Stomach (tissue), 19 donors: ENCODE measurements at places on chromosomes 4 and X.
A peak's percentile ranks its signal among the peaks of the same experiment; 100 is the strongest.

DNA sequence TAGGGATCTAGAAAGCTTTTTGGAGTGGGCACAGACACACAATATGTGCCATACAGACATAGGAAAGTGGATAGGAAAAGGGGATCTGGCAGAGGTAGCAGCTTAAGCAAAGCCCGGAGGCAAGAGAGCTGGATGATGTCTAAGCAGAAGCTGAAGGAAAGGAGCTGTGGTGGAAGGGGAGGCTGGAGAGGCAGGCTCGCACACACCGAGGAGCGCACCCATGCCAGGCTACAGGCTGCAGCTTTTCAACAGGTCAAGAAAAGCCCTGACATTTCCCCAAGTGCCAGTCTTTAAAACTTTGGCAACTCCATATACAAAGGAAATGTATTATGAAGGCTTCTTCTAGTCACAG, 67.4 kb downstream of the SOWAHB start:
- no peak for DNase-seq

DNA sequence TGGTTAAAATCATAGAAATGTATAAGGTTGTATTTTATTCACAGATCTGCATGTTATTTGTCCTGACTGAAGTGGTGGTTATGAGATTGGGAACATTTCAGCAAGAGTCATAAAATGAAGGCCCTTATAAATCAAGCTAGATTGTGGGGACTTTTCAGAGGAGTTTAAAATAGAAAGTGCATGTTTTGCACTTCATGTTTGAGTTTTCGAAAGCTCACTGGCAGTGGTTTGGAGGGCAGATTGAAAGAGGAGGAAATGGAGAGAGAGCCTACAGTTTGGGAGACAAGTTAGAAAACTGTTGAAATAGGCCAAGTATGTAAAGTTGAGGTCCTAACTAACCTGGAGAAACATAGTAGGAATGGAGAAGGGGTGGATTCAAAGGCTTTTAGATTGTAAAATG, 124.9 kb downstream of the KDM6A start:
- DNase-seq, result no peak

- no peak for DNase-seq
These were observed 519.6 kb downstream of the IQCM start for GRCh38 chr4:149296084-149296483.

GRCh38 chrX:16807976-16808542, 21.8 kb downstream of the TXLNG start:
- DNase-seq, result peak; percentile 41

- DNase-seq, result no peak
These were observed 23.3 kb downstream of the SLC9A7 start for GRCh38 chrX:46735622-46736021.

GRCh38 chr4:80101071-80101791, 28.2 kb upstream of the ANTXR2 start:
- no peak for DNase-seq

DNA sequence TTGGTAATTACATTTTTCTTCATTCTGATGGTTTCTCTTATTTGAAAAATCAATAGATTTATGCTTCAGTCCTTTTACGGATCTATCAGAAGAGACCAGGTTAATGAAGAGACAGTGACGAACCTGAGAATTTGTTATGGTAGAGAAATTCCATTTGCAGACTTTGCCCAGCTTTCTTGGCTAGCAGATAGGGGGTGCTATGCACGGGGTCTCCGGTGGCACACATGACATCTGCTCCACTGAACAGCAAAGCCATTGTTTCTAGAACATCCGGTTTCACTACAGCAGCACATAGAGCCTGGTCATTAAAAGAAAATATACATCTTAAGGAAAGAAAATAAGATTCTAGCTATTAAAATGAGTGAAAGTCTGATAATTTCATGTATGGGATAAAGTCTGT, 85.1 kb downstream of the ARAP2 start:
- no peak for DNase-seq

GRCh38 chrX:49041744-49042580, 1.2 kb downstream of the TFE3 start:
- no peak for DNase-seq

- no peak for DNase-seq
These were observed 38.5 kb downstream of the GPM6A start for GRCh38 chr4:175773566-175773965.

- DNase-seq, result no peak
These were observed 41.2 kb downstream of the NCAPG start for GRCh38 chr4:17851959-17852358.

GRCh38 chr4:1376391-1376840, 29.4 kb downstream of the UVSSA start:
- DNase-seq, result no peak

DNA sequence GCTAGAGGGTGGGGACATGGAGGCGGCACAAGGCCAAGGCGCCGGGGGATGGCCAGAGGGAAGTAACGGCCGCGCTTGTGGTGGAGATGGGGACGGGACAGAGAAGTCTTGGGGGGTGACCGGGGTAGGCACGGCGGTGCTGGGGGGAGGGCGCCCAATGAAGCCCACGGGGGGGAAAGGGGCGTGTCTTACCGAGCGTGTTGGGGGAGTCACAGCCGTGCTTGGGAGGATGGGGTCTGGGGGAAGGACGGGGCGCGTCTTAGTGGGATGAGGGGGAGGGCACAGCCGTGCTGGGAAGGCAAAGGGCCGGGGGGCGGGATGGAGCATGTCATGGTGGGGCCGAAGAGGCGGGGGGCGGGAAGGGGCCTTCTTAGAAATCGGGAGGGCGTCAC, 952 bp downstream of the ARSD start:
- peak; percentile 89 for DNase-seq

DNA sequence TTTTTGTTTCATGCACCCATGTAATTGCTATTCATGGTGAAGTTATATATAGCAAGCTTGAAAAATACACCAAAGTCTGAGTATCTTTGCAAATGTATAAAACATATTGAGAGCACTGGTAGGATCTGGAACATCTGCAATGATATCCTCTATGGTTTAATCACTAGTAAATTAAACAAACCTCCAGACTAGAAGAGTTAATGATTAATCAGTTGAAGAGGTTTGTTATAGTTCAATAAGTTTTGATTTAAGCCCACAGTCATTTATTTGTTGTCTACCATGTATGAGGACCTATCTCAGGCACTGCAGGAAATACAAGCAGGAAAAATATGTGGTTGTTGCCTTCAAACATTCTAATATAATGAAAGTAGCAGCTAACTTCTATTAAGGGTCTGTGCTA, 16.5 kb downstream of the CYBB start:
- DNase-seq, result no peak

DNA sequence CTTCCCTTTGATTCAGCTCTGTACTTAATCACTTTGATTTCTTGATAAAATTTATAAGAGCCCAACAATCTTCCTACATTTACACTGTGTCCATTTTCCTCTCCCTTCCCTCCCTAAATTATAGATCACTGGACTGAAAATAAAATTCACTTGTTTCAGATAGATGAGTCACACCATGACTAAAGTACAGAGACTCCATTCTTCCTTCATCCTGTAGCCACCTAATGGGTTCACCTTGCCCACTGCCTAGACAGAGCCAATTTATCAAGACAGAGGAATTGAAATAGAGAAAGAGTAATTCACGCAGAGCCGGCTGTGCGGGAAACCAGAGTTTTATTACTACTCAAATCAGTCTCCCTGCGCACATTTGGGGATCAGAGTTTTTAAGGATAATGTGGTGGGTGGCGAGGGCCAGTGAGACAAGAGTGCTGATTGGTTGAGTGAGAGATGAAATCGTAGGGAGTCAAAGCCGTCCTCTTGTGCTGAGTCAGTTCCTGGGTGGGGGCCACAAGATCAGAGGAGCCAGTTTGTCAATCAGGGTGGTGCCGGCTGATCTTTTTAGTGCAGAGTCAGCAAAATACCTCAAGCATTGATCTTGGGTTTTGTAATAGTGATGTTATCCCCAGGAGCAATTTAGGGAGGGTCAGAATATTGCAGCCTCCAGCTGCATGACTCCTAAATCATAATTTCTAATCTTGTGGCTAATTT, 71.3 kb upstream of the MED14 start:
- no peak for DNase-seq

GRCh38 chrX:119690921-119691716, 1.8 kb downstream of the SEPTIN6 start:
- no peak for DNase-seq

DNA sequence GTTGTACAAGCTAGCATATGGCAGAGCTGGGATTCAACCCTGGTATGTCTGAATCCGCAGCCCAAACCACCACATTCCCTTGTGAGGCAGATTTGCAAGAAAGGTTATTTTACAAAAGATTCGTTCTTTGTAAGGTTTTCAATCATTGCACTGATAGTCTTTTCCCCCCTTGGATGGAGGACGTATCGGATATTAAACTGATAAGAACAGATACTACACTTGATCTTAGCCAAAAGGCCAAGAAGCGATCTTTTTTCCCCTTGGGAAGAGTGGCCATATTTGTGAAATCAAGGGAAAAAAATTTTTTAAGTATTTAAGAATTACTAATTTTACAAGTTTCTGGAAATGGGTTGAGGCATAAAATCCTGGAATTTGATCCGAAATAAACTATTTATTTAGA, 34.4 kb upstream of the MSMO1 start:
- peak; percentile 51 for DNase-seq

DNA sequence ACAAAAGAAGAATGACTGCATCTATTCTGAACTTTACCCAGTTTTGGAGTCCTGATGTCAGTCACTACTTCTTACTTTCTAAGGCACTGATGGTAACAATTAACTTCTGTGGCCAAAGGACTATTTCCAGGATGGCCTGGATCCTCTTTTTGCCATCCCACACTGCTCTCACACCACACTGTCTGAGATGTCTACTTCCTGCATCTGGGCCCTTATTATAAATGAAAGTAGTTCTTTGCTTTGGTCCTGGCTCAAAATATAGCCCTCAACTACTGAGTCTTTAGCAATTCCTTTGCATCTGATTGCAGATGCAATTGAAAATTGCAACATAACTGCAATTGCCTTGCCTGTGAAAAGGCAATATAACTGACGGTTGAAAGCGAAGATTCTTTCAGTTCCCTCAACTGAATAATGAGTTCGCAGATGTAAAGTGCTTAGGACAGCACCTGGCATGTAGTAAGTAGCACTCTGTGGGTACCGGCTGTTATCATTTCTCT, 44.2 kb downstream of the COQ2 start:
- DNase-seq, result no peak

GRCh38 chr4:73801692-73802091, 34.8 kb upstream of the CXCL6 start:
- no peak for DNase-seq

- DNase-seq, result no peak
These were observed 34.6 kb downstream of the F8 start for GRCh38 chrX:154987940-154988339.

- no peak for DNase-seq
These were observed 90.3 kb downstream of the CYSLTR1 start for GRCh38 chrX:78237127-78237526.

DNA sequence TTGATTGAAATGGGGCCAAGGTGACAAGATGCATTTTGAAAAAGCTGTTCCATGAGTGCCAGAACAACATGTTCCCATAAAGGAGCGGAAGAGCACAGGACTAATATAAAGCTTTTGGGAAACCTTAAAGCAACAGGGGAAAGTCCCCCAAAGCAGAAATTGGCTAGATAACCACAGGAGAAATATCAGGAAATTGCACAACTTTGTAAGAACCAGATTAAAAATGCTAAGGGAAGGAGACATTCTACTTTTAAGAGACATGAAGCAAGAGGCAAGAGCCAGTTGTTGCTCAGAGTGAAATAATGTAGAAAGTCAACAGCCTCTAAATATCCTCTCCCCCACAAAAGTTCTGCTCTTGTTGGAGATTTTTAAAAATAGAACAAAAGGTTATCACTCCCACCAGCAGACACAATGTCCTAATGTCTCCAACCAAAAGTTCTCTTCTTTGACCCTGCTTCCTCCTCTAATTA, 85.2 kb upstream of the LNX1 start:
- DNase-seq, result no peak

- DNase-seq, result no peak
These were observed 80.5 kb upstream of the PPARGC1A start for GRCh38 chr4:23970201-23970850.

GRCh38 chr4:130646886-130647285, 1550.9 kb downstream of the C4orf33 start:
- DNase-seq, result no peak

- no peak for DNase-seq
These were observed 19.1 kb upstream of the ARX start for GRCh38 chrX:25034889-25035288.

- no peak for DNase-seq
These were observed 77.6 kb downstream of the ARHGAP6 start for GRCh38 chrX:11588097-11588496.

- DNase-seq, result peak; percentile 84
These were observed 91.4 kb downstream of the RTL9 start for GRCh38 chrX:110450050-110450449.

DNA sequence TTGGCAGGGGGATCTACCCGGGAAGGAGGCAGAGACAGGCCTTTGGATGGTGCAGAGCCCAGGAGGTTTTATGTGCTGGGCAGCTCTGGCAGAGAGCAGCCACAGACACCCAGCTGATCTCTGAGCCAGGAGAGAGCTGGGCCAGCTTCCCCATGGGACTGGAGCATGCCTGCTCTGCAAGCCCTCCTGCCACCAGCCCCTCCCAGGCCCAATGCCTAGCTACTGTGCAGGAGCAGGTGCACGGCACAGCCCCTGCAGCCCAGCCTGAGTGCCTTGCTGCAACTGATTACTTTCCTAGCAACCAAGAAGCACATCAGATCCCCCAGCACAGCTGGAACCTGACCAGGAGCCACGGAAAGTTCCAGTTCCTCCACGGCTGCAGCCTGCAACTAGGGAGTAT, 57.8 kb upstream of the BEND2 start:
- DNase-seq, result no peak

DNA sequence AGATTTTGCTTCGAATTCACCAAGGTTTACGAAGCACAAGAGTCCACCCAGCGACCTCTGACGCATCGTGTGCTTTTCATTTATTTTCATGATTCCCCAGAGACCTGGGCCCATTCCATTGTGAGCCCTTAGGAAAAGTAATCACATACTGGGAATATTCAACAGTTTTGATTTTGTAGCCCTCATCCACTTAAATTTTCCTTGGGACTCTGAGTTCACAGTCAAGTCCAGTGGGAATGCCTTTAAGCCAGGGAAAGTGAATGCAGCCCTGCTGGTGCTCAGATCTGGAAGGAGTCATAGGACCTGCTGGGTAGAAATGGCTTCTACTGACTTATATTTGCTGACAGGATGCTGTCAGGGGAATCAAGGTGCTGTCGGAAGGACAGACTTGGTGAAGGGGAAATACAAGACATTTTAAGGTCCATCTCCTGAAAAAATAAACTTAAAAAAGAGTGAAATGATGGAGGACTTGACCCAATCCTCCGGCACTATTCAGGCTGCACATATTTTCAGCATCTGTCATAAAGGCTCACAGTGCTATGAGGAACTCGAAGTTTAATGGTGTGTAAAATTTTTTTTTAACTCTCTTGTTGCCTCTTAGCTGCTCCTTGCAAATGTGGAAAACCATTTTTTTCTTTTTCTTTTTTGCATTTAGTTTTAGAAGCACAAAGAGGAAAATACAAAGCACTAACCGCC, 204.9 kb downstream of the MID1 start:
- DNase-seq, result no peak
